NCI-H526 treated with DMSO at 0.1 percent for 48 hours (cell line): ENCODE measurements at places on chromosomes 5 and 9.

GRCh38 chr9:84996029-84996428 is 326.5 kb downstream of the NTRK2 start:
- DNase-seq: no peak

DNA sequence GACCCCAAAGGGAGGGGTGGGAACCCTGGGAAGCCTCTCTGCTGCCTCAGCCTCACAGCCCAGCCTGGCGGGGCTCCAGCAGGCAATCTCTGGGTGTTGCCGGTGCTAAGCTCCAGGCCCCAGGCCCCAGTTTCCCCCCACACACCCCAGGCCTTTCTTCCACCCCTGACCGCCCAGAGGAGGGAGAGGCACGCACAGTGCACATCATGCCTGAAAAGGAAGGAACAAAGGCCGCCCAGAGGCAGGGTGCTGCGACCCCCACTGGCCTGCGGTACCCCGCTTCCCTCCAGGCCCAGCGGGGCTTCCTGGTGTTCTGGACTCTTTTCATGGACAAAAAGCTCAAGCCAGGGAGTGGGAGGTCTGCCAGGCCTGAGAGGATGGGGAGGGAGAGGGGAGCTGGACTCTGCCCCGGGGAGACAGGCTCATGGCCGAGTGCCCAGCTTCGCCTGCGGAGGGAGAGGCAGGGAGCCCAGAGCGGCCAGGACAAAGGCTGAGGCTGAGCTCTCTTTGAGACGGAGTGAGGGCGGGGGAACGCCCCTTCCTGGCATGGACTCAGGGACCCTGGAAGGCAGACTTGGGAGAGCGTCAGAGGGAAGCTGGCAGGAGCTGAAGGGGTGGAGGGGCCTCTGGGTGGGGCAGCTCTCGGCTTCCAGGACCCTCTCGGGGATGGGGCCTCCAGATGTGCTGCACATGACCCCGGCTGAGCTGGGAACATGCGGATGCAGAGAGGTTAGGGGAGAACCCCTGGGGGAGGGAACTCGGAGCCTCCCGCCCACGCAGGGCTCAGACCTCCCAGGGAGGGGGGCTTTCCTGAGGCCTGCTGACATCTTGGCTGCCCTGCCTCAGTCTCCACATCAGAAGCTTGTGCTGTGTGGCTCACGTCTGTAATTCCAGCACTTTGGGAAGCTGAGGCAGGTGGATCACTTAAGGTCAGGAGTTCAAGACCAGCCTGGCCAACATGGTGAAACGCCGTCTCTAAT is 1.8 kb upstream of the ENTPD2 start:
- DNase-seq: no peak

DNA sequence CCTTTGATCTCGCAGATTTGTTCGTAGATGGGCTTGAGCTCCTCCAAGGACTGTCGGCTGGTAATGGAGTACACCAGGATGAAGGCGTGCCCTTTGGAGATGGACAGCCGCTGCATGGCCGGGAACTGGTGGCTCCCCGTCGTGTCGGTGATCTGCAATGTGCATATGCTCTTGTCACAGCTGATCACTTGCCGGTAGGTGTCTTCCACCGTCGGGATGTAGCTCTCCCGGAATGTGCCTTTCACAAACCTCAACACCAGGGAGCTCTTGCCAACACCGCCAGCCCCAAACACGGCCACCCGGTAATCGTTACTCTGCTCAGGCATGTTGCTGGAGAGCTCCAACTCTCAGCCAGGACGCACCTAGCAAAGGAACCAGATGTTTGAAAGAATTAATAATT is 29.1 kb downstream of the DIRAS2 start:
- no peak for DNase-seq

DNA sequence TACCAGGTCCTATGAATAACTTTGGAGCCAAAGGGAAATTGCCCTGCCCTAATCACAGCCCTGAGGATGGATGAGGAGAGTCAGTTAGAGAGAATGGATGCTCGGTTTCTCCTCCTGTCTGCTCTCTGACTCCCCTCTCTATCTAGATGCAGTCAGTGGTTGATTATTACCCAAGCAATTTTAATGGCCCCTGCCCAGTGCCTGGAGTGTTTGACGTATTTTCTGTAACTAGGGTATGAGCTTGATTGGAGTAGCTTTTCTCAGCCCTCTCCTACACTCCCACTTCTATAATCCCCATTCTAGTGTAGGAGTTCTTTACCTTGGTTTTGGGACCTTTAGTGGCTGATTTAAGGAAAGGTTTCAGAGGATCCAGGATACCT is 60.4 kb downstream of the DOCK2 start:
- DNase-seq: no peak

- no peak for DNase-seq
Measured at GRCh38 chr9:136805207-136805740, 2.5 kb upstream of the RABL6 start.

GRCh38 chr9:89542401-89543021 is 44.6 kb upstream of the SEMA4D start:
- no peak for DNase-seq

DNA sequence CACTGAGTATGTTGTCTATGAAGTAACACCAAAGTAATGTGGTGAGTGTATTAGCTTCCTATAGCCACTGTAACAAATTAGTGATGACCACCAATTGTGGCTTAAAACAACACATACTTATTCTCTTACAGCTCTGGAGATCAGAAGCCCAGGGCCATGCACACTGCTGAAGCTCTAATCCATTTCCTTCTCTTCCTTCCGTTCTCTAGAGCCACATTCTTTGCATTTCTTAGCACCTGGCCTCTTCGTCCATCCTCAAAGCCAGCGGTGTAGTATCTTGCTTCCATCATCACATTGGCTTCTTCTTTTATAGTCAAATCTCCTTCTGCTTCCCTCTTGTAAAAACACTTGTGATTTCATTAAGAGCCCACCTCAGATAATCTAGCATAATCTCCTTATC is 230.3 kb upstream of the RFX3 start:
- DNase-seq: no peak

DNA sequence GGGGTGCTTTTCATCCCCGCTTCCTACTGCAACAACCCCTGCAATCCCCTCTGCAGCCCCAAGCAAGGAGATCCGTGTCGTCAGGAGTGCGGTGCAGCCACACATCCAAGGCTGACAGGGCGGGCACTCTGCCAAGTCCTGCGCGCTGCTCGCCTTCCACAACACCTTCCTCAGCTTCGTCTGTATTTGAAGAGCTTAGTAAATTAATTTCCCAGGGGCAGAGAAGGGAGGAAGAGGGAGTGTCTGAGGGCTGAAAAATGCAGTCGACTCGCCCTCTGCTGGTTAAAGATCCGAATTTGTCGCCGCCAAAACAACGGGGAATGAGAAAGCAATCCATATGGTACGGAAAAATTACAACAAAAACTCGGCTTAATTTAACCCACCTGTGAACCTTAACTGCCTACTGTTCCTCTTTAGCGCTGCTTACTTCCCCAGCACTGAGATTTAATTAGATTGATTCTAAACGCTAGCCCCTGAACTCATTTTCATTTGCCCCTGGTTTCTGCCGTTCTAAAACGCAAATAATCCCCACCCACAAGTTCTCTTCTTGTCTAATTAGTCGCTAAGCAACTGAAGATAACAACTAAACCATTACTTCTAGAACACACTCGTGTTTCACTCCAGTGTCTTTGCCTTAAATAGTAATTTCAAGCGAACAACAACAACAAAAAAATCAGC is 10.9 kb upstream of the PCDHB1 start:
- peak; percentile 87 for DNase-seq

DNA sequence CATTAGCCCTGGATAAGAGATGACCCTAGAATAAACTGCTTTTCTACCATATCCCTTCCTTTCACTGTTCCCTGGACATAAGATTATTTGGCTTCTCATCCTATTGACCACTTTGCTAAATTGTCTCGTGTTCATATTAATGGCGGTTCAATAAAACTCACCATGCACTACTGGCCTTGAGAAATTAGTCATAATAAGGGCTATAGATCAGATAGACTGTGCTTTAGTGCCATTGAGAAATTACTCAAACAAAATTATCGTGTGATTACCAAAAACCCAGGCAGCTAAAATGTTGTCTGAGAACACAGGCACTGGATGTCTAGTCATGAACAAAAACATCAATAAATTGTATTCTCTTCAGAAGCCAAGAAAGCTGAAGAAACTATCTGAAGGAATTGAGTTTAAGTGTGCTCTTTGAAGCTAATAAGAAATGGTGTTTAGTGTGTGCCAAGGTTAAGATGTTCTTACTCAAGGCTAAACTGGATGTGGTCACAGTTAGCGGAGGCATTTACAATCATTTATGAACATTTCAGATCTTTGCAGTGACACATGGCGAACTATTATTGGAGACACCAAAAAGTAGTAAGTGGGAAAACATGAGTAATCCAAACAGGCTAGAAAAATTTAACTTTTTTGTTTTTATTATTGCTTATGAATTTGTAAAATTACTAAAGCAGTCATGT is 460.4 kb upstream of the RORB start:
- DNase-seq: no peak

- DNase-seq: no peak
Measured at GRCh38 chr5:116806836-116807235, 232.2 kb upstream of the SEMA6A start.

- peak; percentile 65 for DNase-seq
Measured at GRCh38 chr5:102918986-102919610, 164.0 kb downstream of the PAM start.

DNA sequence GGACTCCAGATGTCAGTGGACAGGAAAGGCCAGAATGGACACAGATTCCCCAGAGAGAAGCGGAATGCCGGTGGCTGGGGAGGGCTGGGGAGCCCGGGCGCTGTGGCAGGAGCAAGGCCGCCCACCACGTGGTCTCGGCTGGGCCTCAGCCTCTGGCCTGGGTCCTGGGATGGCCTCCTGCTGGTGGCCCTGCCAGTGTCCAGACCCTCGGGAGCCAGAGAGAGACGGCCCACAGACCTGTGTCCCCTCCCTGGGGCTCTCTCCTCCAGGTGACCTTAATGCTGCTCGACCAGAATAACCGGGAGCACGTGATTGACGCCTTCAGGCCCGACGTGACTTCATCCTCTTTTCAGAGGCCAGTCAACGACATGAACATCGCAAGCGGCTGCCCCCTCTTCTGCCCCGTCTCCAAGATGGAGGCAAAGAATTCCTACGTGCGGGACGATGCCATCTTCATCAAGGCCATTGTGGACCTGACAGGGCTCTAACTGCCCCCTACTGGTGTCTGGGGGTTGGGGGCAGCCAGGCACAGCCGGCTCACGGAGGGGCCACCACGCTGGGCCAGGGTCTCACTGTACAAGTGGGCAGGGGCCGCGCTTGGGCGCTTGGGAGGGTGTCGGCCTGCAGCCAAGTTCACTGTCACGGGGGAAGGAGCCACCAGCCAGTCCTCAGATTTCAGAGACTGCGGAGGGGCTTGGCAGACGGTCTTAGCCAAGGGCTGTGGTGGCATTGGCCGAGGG is 19.0 kb downstream of the FBXW5 start:
- DNase-seq: no peak

DNA sequence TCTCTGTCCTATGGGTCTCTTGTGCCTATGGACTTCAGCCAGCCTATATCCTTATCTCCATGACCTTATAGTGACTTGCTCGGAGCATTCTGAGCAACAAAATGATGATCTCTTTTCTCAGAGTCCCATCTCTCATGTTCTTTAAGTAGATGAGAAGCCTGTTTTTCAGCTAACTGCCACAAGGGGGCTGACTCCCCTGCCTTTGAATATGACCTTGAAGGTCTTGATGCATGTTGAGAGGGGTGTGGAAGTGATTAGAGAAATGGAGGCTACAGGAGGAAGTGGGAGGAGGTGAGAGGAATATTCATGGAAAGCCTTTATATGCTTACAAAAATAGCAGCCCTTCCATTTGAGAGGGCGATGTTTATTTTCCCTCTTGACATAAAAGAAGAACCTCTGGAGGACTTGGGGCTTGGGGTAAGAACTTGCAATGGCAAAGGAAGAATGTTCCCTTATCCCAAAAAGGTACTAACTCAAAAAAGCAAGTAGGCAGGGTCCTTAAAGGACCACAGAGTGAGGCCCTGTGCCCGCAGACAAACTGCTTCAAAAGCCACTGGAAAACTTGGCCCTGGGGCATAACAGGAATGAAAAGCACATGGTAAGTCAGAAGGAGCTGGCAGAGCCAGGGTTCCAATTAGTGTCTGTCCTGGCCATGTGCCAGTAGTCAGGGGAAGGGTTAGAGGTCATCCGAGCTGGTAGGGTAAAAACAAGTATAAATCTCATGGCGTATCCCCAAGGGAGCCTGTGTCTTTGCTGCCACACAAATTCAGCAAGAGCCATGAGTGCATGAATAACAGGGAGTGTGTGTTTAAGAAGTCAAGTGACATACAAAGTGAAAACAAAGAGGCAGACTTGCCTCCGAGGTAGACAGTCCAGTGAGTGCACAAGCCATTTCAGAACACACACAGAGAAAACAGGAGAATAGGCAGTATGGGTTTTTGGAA is 39.1 kb downstream of the FGD3 start:
- DNase-seq: no peak

GRCh38 chr5:156826150-156826549 is 23.9 kb upstream of the PPP1R2B start:
- DNase-seq: no peak

DNA sequence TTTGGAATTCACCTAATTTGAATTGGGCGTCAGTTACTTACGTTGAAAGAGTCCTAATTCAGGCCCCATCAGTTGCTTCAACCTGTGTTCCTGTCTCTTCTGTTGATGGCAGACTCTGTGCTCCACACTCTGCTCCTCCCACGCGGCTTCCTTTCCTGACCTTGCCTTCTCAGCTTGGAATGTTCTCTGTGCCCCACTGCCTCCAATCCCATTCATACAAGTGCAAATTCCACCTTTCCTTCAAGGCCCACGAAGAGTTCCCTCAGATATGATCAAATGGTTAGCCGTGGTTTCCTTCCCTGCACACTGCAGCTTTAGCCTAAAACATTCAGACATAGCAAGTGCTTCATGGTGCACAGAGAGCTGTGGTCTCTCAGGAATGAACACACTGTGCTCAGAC is 65.7 kb downstream of the SREK1 start:
- DNase-seq: no peak

- no peak for DNase-seq
Measured at GRCh38 chr5:139662617-139663016, 14.5 kb downstream of the CXXC5 start.

DNA sequence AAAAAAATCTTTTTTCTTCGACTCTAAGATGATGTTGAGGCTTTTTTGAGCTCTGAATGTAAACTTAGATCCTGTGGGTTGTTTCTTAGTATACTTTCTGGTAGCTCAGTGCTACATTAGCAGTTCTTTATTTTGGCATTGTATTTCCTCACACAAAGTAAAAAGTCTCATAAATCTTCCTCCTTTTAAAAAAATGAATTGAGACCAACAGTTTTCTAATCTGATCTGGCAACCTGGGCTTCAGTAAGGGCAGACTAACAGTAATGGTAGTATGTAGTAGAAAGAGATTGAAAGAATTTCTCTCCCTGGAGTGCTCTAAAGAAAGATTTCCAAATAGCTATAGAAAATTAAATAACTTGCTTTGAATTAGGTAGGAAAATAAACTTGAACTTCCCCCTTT is 31.4 kb downstream of the ZCCHC7 start:
- no peak for DNase-seq

- DNase-seq: no peak
Measured at GRCh38 chr5:143791848-143792731, 19.9 kb upstream of the HMHB1 start.

GRCh38 chr9:125372441-125373226 is 111.0 kb downstream of the GAPVD1 start:
- no peak for DNase-seq
